Left hindlimb (tissue), 1 donor: ENCODE measurements at places on chromosomes 2 and 18.

GRCh38 chr2:222311319-222311977 is 12.7 kb upstream of the PAX3 start:
- peak; percentile 30 for DNase-seq

DNA sequence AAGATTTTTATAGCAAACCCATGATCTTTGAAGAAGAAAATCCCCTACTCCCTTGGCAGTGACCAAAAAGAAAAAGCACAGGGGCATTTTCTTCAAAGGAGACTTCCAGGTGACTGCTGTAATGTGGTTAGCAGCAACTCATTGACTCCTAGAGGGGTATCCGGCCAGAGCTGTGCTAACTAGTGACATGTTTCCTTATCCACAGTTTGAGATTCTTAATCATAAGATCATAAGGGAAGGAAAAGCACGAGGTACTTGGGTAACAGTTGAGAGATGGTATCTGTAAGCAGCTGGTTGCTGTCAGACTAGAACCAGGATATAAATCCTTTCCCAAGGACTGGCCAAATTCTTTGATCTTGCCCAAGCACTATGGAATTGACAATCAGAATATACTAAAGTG is 124.7 kb downstream of the MREG start:
- DNase-seq, result no peak

DNA sequence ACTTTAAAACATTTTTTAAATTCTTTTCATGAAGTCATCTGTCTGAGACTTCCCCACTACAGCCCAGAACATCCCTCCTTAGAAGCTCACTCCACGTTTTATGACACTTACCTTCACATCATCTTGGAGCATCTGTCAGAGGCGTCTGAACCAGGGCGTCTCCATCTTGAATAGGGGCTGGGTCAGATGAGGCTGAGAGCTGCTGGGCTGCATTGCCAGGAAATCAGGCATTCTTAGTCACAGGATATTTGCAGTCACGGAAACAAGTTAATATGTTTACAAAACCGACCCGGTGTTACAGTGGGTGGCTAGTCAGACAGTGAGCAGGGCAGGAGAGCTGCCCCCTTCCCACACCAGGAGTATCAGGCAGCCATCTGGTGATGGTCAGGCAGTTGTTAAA is 456.5 kb downstream of the FBXO15 start:
- DNase-seq, result no peak

DNA sequence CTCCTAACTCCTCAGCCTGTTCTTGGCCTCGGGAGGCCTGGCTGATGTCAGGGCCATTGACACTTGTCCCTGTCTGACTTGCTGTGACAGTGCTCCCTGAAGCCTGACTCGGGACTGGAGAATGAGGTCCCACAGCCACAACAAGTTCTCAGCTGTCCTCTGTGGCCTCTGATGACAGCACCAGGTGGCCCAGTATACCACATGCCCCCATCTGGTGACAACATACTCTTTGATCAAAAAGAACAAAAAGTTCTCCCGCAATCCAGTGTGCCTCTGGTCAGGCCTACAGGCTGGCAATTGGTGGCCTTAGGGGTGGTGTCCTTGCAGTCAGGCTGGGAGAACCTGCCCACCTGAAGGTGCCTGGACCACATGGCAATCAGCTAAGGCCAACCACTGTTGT is 102.6 kb downstream of the SEPTIN10 start:
- DNase-seq, result no peak
